ENCODE measurements at places on chromosomes 2 and 18.

- no peak for DNase-seq
Observed at GRCh38 chr18:37783771-37784170, 218.2 kb upstream of the CELF4 start.

DNA sequence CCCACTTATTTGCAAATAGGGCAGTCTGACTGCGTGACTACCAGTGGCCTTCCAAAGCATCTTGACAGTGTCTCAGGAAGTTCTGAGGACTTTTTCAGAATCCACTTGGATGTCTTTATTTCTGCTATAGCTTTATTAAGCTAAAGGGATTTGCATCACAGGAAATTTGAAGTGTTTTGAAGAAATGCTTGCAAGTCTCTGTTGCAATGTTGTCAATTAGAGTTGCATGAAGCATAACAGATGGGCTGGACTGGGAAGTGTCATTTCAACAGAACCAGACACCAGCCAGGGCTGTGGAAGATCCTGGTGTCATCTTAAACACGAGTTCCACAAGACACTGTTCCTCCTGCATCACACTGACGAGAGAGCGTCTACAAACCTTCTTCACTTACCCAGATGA is 224.5 kb downstream of the EN1 start:
- no peak for DNase-seq

GRCh38 chr2:120613742-120614571 is 121.7 kb upstream of the GLI2 start:
- no peak for DNase-seq

- DNase-seq, result no peak
Observed at GRCh38 chr18:26405190-26405801, 143.1 kb downstream of the KCTD1 start.

- DNase-seq, result no peak
Observed at GRCh38 chr18:48543228-48543627, 4.4 kb downstream of the CTIF start.

DNA sequence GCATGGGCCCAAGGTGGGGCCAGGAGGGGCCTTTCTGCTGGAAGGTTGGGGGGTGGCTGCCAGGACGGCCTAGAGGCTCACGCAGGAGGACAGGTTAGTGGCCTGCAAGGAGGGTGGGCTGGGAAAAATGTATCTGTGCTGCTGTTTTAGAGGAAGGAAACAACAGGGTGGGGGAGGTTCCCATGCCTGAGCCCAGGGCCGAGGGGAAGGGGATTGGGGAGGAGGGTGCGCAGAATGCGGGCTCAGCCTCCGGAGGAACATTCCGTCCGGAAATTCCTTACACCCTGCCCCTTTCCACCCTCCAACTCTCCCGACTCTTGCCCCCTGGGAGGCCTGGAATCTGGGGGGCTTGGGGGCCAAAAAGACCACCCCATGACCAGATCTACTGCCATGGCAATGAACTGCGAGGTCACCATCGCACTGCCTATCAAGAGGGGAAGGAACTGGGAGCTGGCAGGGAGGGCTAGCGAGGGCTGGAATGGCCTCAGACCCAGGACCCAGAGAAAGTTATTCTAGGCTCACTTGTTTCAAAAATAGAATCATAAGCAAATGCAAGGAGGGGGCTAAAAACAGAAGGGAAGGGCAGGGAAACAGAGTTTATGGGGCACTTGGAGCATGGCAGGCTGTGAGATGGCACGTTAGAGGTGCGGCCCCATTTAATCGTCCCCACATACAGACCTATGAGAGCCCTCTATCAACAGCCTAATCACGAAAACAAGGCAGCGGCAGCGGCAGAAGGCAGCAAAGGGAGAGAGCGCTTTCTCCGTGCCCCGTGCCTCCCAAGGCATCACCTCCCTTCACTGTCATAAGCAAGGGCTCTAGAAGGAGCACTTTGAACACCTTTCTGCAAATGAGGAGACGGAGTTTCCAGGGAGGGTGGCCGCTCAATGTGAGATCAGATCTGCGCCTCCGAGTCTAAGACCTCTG is 90.4 kb downstream of the TNS1 start:
- DNase-seq, result no peak

DNA sequence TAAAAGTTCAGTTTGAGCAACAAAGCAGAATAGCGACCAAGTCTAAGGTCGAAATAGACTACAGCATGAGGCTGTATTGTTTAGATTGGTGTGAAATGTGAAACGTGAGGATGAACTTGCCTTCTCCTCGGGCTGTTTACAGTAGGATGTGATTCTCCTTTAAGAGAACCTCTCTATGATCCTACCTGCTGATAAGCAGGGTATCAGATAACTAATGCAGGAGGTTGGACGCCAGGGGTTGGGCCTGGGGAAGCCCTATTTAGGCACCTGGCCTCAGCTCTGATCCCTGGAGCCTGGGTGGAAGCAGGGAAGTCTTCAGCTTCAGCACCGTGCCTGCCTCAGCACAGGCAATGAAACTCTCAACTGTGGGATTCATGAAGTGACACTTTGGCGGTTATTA is 11.4 kb downstream of the CRYGD start:
- DNase-seq, result no peak

Data from activated CD4-positive, alpha-beta T cell treated with anti-CD3 and anti-CD28 coated beads for 24 hours (primary cell).